ENCODE measurements at places on chromosomes 2 and 18. TPM values are rescaled to one million over a fixed set of nuclear protein-coding genes. Genes with fewer than 3 reads are reported as not detected.

Gene IL1A
- polyA plus RNA-seq = 0.10 TPM

Gene TFCP2L1
- 0.09 TPM for polyA plus RNA-seq

- DNase-seq = no peak
Observed at GRCh38 chr2:161123531-161124030, 36.6 kb upstream of the TANK start.

DNA sequence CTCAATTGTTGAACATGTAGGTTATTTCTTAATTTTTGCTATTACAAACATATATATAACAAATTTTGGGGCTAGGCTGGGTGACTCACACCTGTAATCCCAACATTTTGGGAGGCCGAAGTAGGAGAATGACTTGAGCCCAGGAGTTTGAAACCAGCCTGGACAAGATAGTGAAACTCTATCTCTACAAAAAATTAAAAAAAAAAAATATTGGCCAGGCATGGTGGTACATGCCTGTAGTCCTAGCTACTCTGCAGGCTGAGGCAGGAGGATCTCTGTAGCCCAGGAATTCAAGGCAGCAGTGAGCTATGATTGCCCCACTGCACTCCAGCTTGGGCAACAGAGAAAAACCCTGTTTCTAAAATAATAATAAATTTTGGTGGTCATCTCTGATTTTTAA lies 23.5 kb downstream of the SLC4A1AP start:
- DNase-seq = no peak

DNA sequence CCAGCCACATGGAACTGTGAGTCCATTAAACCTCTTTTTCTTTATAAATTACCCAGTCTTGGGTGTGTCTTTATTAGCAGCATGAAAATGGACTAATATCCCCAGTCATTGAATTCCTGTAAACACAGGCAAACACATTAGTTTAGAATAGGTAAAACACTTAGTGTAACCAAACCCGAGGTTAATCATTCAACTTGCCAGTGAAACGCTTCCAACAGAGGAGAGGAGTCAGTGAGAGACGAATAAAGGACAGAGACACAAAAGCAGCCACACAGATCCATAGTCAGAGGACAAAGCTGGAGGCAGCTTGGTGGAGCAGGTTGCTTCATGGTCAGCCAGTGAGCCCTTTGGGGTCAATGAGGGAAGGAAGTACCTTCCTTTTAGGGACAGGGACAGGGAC lies 348.1 kb downstream of the TGIF1 start:
- no peak for DNase-seq

DNA sequence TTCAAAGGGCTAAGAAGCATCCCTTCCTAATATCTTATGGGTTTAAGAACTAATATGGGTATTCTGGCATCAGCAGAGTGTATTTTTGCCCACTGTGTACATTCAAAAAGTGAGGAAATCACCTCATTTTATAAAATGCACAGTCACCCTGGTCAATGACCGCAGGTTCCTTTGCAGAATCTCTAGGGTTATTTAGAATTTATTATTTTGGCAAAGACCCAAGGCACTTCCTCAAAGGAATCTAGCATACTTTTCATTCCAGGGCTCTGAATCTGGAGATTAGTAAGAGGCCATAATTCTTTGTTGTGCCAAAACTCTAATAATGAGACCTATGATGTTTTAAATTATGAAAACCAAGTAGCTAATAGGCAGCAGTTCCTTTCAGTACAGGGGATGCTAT lies 27.2 kb upstream of the CDH2 start:
- DNase-seq = no peak

GRCh38 chr2:189092936-189093335 lies 86.6 kb downstream of the COL5A2 start:
- DNase-seq = peak; percentile 72

GRCh38 chr2:200065477-200065876 lies 110.1 kb downstream of the MAIP1 start:
- peak; percentile 73 for DNase-seq

DNA sequence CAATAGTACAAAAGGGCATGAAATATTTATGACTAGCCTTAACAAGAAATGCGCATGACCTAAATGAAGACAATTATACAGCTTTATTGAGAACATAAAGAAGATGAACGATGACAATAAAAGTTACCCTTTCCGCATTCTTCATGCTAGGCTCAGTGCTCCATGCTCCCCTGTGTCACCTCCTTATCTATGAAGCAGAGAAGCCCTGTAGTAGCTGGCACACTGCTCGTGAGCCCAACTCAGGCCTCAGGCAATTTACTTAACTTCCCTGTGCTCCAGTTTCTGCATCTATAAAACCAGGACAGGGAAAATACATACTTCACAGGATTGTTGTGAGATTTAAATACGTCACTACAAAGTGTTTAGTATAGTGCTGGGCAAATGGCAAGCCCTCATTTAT lies 34.5 kb upstream of the NABP1 start:
- DNase-seq = no peak

- DNase-seq = peak; percentile 53
Observed at GRCh38 chr2:71226096-71226964, 573 bp downstream of the PAIP2B start.
